ENCODE measurements at places on chromosomes 4 and X.

DNA sequence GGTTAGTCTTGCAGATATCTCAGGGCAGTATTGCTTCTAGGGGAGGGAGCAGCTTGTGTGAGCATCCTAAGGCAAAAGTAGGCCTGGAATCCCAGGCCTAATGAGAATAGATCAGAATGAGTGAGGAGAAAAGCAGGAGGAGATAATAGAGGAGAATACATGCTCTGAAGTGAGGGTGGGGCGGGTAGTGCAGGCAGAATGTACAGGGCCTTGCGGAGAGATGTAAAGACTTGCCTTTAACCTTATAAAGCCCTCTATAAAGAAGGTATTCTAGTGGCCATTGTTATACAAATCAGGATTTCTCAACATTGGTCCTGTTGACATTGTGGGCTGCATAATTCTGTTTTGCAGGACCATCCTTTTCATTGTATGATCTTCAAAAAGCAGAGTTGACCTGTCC, 855.3 kb downstream of the PCDH7 start:
- no peak for DNase-seq

DNA sequence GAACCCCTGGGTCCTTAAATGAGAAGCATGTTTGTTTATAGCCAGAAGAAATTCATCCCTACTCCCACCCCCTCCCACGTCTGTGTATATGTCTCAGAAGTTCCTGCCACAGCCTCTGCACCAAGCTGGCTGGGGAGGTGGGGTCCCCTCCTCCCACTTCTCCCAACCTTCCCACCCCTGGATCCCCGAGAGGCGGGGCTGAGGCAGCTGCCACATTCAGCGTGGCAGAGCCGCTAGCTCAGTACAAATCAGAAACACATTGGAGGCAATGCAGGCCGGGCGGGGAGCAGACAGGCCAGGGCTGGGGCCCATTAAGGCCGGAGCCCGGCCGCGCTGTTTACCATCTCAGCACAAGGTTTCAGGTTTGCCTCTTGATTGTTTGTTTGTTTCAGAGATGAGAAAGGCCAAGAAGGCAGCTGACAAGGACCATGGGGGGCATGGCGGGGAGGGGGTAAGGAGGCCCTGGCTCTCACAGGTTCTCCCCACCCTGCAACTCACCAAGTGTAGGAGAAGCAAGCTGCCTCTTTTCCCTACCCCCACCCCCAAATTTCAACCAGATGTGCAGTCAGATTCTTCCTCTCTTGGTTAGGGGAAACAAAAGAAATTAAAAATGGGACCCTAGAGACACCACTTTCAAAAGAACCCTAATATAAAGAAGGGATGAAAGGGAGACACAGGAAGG, 22.3 kb downstream of the PJA1 start:
- DNase-seq, result no peak

DNA sequence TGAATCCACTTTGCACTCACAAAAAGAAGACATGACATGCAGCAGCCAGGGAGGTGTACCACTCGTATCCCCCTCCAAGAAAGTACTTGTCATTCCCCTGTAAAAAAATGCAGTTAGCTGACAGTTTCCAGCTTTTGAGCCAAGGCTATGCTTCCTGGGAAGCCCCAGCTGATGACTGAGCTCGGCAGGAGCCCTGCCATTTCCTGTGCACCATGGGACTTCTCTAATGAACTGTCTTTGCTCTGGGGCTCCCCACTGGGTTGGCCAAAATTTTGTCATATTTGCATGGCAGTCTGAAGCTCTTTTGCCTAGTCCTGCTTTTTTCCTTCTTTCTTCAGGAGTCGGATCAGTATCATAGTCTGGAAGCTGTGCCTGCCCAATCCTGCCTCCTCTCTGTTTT, 104.5 kb upstream of the MAOA start:
- DNase-seq, result no peak

DNA sequence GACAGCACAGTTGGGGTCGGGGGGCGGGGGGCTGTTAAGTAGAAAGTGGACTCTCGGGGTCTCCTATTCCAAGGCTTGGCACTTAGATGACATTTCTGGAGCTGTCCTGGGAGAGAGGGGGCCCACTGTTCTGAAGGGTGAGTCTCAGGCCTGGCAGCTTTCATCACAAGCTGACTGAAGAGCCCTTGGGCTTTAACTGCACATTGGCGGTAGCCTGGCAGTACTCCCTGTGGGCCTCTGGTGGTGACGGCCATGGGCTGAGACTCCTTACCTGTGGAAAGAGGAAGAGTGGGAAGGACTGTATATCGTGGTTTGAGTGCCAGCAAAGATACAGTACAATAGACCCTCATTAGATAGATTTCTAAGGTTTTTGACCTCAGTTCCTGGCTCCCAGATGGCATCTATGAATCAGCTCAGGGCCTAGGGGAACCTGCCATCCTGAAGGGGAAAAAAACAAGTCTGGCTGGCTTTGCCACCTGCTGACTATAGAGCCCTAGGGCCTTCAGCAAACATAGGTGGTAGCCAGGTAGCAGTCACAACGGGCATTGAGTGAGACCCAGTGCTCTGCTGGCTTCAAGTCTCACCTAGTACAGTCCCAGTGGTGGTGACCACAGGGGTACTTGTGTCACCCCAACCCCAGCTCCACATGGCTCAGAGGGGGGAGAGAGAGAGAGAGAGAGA, 87.9 kb downstream of the ANKRD17 start:
- no peak for DNase-seq

- DNase-seq, result no peak
Measured at GRCh38 chr4:95318483-95318882, 230.3 kb downstream of the UNC5C start.

GRCh38 chr4:54152846-54153600, 53.1 kb downstream of the GSX2 start:
- DNase-seq, result no peak

- DNase-seq, result no peak
Measured at GRCh38 chrX:51281758-51282318, 50.8 kb upstream of the NUDT10 start.

DNA sequence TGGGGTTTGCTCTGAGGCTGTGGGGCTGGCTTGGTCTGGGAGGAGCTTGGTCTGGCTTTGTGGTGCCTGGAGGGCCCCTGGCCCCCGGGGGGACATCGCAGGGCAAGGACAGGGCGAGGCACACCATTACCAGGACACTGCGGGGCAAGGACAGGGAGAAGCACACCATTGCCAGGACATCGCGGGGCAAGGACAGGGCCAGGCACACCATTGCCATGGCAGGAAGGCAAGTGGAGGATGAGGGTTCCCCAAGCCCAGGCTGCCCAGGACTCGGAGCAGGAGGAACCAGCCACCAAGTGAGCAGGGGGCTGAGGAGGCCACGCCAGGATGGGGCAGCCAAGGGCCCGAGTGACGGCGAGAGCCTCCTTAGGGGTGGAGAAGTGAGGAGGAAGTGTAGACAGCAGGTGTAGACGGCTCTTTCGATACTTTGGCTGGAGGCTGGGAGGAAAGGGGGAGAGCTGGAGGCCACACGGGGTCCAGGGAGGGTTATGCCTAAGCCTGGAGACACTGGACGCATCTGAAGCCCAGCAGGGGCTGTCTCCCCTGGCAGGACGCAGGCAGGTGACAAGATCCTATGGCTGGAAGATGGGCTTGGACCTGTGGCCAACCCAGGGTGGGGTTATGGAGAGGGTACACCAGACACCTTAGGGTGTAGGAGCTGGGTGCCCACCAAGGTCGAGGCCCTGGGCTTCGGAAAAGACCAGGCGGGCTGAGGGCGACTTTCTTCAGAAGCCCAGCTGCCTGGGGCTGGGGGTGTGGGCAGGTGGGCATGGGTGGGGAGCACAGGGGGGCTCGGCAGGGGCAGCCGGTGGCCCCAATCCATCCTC, 7.3 kb downstream of the NKX1-1 start:
- no peak for DNase-seq

DNA sequence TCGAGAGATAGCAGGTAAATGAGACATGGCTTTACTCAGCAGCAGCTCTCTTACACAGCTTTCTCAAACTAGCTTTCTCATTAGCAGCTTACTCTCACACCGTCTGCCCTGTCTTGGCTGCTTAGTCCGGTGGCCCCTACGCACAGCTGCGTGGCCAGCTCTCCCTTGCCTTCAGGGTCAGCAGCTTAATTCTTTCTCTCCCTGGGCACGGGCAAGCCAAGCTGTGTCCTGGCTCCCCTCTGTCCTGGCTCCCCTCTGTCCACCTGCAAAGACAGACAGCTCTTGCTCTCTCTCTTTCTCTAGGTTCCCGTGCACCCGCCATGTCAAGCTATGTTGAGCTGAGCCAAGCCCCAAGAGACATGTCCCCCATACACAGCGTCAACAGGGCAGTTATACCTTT, 39.4 kb downstream of the ZNF185 start:
- no peak for DNase-seq

DNA sequence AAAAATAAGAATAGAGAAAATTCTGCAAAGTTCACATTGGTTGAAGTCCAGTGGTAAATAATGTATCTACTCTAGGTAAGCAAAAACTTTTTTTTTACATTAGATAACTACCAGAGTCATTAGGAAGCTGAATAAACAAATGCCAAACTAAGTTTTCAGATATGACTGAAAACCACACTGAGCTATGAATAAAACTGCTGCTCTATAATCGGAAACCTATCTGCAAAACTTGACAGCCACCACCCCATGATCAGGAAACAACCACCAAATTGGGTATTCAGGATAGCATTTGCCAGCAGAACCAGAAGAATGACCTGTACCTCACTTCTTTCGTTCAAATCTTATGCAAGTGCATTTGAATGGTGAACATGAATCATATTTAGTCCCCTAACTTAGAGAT, 173.0 kb upstream of the TET2 start:
- DNase-seq, result no peak

GRCh38 chr4:42942216-42942615, 49.7 kb downstream of the GRXCR1 start:
- no peak for DNase-seq

- DNase-seq, result no peak
Measured at GRCh38 chr4:169225058-169225751, 45.6 kb downstream of the SH3RF1 start.

- no peak for DNase-seq
Measured at GRCh38 chr4:97317671-97318070, 825.6 kb downstream of the STPG2 start.

GRCh38 chr4:22593933-22594332, 78.1 kb upstream of the ADGRA3 start:
- DNase-seq, result no peak

DNA sequence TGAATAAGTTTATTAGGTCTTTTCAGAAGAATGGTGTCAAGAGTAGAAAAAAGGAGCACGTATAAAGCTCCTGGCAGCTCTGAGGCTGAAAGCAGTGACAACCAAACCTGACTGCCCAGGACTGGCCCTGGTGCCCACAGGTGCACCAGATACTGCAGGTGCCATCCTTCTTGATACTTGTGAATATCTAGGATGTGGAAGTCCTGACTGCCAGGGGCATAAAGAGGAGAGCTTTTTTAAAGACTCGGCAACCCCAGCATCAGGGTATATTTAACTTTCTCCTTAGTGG, 60.7 kb downstream of the TMEM150C start:
- no peak for DNase-seq

DNA sequence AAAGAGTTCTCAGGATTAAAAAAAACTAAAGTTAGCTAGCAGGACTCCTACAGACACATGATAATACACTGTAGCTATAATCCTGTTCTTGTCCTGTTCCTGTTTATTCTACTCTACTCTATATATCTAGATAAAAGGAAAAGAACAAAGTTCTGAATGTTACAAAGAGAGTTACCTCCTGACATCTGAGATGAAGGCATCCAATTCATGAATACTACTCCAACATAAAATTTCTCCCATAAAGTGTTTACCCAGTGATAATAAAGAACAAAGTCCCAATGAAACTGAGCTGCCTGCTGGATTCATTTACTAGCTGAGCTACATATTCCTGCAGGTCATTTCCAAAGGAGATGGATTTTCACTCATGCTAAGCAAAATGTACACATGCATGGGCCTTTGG, 27.1 kb downstream of the SEPSECS start:
- DNase-seq, result no peak

GRCh38 chr4:71296945-71297344, 41.9 kb upstream of the SLC4A4 start:
- DNase-seq, result no peak

GRCh38 chr4:74660866-74661265, 133.5 kb downstream of the BTC start:
- no peak for DNase-seq

GRCh38 chrX:11672213-11672612, 6.5 kb upstream of the ARHGAP6 start:
- no peak for DNase-seq

GRCh38 chr4:176769514-176769913, 23.2 kb downstream of the VEGFC start:
- no peak for DNase-seq

- DNase-seq, result peak; percentile 10
Measured at GRCh38 chr4:42568610-42569207, 88.2 kb downstream of the ATP8A1 start.

DNA sequence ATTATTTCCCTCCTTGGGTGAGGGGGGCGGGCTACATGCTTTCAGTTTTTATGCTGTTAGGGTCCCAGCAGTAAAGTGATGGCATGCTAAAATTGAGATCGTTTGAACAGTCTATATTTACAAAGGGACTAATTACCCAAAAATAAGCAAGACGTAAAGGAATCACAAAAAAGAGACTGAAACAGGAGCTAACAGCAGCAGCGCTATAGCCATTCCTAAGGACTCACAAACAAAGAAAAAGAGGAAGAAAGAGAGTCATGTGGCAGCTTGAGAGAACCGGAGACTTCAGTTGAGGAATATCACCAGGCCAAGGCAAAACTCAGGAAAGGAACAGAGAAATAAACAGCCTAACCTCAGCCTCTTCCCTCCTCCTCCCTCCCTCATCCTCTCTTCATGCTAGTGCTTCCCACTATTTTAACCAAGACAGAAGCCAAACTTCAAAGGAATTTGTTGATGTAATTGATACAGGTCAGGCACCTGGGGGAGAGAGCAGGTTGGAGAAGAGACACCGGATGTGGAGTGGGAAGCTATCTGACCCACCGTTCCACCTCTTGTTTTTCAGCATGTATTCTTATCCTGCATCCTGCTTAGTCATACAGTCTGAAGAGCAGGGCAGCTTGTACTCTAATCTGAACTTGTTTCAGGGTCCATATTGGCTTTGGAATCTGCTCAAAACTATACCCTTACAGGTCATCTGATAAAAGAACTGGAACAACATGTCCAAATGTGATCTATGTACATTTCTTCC, 383.7 kb downstream of the NAF1 start:
- no peak for DNase-seq

GRCh38 chr4:41478518-41478917, 59.4 kb upstream of the LIMCH1 start:
- no peak for DNase-seq

DNA sequence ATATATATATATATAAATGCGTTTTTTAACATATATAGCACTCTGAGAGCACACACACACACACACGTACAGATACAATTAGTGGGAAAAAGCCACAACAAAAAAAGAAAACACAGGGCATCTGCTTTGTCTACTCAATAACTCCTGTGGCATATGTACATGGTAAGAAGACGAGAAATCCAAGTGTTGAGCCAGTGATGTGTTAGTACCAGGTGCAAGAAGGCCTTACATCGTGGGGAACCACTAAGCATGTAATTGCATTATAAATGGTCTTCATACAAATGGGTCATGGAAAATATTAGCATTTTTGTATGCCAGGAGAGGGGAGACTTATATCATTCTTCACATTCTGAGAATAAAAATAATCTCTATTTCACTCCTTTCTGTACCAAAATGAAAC, 62.7 kb upstream of the FAM47B start:
- no peak for DNase-seq

- DNase-seq, result no peak
Measured at GRCh38 chr4:8294036-8294435, 24.5 kb downstream of the HTRA3 start.

- DNase-seq, result no peak
Measured at GRCh38 chr4:153643406-153644383, 40.4 kb upstream of the TLR2 start.

GRCh38 chrX:55135171-55135570, 46.4 kb downstream of the PAGE2 start:
- no peak for DNase-seq
